ENCODE measurements at places on chromosomes 6 and 20. TPM values are rescaled to one million over a fixed set of nuclear protein-coding genes. Genes with fewer than 3 reads are reported as not detected.
A peak's percentile ranks its signal among the peaks of the same experiment; 100 is the strongest.

- peak; percentile 79 for DNase-seq
Measured at GRCh38 chr6:99905209-99906106, 88.6 kb downstream of the MCHR2 start.

DNA sequence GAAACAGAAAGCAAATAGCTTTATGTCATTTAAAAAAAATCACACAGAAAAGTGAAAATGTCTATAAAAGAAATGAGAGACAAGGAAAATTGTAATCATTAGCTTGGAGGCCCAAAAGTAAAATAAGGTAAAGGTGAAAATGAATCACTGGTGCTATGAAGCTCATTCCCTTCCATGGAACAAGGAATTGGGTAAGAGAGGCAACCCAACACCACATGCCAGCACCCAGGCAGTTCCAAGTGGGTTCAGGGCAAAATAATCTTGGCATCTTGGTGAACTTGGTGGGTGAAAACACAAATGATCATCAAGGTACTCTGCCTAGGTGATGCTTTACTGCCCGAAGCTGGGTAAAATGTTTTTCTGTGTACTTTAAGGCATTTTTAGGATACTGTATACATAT is 16.7 kb downstream of the CST4 start:
- no peak for DNase-seq

BMP7 gene
- total RNA-seq: not detected

CRNKL1 gene
- total RNA-seq: 36.2 TPM

- DNase-seq: peak; percentile 85
Measured at GRCh38 chr6:169250660-169251059, 3.0 kb downstream of the THBS2 start.

HTR1B gene
- 0.73 TPM for total RNA-seq

DNA sequence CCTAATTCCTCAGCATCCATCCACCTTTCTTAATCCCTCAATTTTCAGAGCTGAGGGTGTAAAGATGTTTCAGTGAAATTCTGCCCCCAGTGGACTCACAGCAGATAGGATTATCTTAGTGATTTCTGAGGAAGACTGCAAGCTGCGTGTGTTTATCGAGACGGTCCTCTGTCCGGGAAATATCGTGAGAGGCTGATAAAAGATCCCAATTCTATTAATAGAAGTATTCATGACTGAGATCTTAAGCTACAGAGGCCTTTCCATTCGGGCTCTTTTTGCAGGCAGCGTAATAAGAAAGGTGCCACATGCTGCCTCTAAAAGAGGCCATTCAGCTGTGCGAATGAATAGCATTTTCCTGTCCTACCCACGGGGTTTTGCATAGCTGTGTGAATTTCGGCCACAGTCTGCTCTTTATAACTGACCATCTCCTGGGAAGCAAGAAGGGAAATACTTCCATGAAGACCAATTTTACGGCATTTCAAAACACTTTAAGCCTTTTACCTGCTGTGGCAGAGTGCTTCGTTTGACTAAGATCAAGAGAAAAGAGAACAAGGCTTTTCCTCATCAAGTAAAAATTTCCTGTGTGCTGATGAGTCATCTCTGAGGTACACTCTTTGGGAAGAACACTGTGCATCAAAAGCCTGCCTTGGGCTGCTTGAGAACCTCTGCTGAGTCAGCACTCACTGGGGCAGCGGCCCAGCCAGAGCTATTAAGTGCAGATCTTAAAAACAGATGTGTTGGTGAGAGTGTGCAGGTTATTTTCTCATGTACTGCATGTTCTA is 208.8 kb downstream of the ARHGAP18 start:
- peak; percentile 83 for DNase-seq

- no peak for DNase-seq
Measured at GRCh38 chr6:28880519-28880893, 43.3 kb downstream of the TRIM27 start.

DNA sequence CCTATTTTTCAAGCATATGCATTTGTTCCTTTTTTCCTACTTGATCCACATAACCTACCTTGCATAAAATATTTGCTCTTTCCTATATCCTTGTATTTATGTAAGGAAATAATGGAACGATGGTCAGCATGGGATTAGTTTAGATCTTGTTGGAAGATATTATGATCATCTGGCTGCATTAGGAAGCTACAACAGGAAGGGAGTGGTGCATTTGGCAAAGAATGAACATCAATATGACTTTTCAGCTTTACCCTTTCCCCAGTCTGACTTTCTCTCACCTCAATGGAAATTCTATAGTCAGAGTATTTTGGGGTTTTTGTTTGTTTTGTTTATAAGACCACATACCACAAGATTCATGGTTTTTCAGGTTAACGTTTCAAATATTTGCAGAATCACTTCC is 66.0 kb downstream of the HS3ST5 start:
- no peak for DNase-seq

- no peak for DNase-seq
Measured at GRCh38 chr20:18103497-18103896, 34.2 kb upstream of the KAT14 start.

TPMT gene
- 13.2 TPM for total RNA-seq

DNA sequence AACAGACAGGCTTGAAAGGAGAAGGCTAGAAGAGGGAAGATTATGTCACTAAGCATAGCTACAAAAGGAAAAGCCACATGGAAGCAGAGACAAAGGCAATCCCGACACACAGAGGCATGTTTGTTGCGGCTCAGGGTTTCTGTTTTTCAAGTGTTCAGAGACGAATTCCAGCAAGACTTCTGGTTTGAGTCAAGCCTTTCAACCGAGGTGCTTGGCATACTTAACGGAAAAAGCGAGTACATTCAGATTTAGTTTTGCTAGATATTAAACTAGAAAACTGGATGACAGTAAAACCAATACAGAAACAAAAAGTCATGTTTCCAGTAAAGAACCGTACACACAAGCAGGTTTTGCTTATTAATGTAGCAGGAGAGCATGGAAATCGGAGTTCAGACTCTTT is 27.2 kb downstream of the MCUR1 start:
- DNase-seq: no peak

TRIM26 gene
- 22.4 TPM for total RNA-seq

PPP1R3G gene
- total RNA-seq: 1.0 TPM

DNA sequence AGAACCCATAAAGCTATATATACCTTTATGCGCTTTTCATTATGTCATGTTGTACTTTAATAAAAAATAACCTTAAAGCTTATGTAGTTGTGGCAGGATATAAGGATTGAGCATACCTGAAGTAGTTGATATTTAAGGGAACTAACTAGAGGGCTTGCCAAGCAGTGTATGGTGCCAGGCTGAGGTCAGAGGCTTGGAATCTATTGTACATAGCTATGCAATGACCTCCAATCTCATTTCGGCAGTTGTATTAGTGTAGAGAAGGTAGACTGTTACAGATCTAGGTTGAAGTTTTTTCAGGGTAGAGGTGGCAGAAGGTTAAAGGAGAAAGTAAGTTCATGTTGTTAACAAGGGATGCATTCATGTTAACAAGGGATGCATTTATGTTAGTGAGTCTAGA is 397.7 kb upstream of the HS3ST5 start:
- no peak for DNase-seq

TCF15 gene
- total RNA-seq: not detected

DNA sequence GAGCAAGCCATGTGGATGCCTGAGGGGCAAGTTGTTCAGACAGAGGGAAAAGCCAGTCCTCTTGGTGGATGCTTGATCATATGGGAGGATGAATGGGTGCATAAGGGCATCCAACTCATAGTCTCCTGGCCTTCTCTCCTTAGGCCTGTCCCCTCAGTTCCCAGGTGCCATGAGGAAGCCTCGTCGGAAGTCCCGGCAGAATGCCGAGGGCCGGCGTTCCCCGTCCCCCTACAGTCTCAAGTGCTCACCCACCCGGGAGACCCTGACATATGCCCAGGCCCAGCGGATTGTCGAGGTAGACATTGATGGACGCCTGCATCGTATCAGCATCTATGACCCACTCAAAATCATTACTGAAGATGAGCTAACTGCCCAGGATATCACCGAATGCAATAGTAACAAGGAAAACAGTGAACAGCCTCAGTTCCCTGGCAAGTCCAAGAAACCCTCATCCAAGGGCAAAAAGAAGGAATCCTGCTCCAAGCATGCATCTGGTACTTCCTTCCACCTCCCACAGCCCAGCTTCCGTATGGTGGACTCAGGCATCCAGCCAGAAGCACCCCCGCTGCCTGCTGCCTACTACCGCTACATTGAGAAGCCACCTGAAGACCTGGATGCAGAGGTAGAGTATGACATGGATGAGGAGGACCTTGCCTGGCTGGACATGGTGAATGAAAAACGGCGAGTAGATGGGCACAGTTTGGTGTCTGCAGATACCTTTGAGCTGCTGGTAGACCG is 3.8 kb downstream of the BRPF3 start:
- no peak for DNase-seq

GRCh38 chr20:24465730-24466129 is 3.7 kb upstream of the SYNDIG1 start:
- peak; percentile 2 for DNase-seq

- no peak for DNase-seq
Measured at GRCh38 chr6:167407239-167408064, 82.6 kb downstream of the TTLL2 start.

MATN4 gene
- total RNA-seq: not detected

SLC17A4 gene
- total RNA-seq: not detected

GRCh38 chr6:152399399-152399798 is 237.8 kb downstream of the SYNE1 start:
- peak; percentile 67 for DNase-seq

DNA sequence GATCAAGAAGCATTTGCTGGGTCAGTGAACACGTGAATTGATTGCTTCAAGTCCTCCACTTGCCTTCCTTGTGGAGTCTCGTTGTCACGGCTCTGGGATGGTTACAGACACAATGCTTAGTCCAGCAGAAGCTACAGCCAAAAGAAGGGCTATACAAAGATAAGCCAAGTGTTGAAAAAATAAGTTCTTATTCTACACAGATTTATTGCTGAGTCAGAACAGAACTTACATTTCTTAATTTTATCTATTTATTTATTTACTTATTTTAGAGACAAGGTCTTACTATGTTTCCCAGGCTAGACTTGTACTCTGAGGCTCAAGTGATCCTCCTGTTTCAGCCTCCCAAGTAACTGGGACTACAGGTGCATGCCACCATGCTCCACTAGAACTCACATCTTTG is 199.0 kb downstream of the MYLK4 start:
- no peak for DNase-seq

GRCh38 chr20:52041966-52042365 is 149.6 kb downstream of the ZFP64 start:
- no peak for DNase-seq

DNAH8 gene
- 0.05 TPM for total RNA-seq

DNA sequence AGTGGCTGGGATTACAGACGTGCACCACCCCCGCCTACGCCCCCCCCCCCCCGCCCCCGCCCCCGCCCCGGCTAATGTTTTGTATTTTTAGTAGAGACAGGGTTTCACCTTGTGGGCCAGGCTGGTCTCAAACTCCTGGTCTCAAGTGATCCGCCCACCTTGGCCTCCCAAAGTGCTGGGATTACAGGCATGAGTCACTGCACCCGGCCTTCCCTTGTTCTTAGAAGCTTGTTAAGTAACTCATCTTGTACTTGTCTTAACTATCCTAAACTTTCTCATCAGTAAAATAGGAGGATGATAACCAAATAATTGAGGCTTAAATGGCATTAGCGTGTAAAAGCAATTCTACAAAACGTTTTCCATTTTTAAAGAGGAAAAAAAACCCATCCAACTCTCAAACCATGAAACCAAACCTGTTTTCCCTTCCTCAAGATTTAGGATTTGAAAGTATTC is 4.2 kb downstream of the CDYL start:
- DNase-seq: peak; percentile 10

DNA sequence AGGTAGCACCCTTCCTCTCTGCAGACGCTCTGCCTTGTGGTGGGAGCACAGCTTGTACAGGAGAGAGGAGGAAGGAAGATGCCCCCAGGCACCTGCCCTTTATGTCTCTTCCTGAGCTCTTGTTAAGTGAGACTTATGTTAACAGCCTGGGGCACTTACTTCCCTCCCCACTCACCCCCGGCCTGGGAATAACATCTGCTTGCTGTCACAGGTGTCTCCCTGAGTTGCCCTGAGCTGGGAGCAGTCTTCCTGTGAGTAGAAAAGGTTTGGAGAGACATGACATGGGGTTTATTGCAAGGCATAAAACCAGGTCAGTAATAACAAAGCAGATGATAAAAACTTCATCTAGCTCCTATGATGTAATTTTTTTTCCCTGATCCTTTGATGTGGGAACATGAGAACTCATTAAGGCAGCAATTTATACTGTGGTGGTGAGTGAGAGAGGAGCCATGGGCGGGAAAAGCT is 1.9 kb downstream of the SSTR4 start:
- no peak for DNase-seq

DNA sequence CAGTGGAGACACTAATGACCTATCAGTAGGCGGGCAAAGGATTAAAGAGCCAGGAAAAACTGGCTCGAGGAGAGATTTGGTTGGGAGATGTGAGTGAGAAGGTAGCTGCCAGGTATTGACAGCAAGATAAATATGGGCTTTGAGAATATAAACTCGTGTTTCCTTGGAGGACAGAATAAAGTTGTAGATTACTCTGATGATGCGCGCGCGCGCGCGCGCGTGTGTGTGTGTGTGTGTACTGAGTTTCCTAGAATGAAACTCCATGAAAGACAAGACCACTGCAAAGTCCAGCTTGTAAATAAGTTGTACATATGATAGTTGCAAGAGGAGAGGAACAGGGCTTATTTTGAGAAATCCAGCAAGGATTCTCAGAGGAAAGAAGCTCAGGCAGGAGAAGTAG is 13.3 kb upstream of the TREM2 start:
- DNase-seq: no peak

GRCh38 chr6:128806261-128806660 is 76.7 kb upstream of the LAMA2 start:
- no peak for DNase-seq

DNA sequence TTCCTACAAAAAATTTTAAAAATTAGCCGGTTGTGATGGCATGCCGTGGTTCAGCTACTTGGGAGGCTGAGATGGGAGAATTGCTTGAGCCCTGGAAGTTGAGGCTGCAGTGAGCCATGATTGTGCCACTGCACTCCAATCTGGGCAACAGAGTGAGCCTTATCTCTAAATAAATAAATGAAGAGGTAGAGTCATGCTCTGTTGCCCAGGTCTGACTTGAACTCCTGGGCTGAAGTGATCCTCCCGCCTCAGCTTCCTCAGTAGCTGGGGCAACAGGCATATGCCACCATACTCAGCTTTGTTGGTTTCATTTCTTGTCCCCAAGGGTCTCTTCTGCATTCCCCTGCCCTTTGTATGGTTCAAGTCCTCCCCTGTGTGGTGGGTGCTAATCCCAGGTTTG is 17.0 kb downstream of the HSPA1B start:
- no peak for DNase-seq

GRCh38 chr20:1472556-1473245 is 6.1 kb upstream of the NSFL1C start:
- no peak for DNase-seq

SLC35D3 gene
- total RNA-seq: not detected

Data from myocyte (in vitro differentiated cells).